GM13976 (cell line): ENCODE measurements at places on chromosomes 5 and 9.

- no peak for DNase-seq
These were observed 76.3 kb downstream of the ZNF608 start for GRCh38 chr5:124669956-124670721.

GRCh38 chr5:107858324-107858723, 187.6 kb upstream of the EFNA5 start:
- DNase-seq = no peak

- DNase-seq = no peak
These were observed 2.7 kb upstream of the IRF1 start for GRCh38 chr5:132493241-132493640.

- no peak for DNase-seq
These were observed 73.4 kb downstream of the PHF2 start for GRCh38 chr9:93649610-93650261.

DNA sequence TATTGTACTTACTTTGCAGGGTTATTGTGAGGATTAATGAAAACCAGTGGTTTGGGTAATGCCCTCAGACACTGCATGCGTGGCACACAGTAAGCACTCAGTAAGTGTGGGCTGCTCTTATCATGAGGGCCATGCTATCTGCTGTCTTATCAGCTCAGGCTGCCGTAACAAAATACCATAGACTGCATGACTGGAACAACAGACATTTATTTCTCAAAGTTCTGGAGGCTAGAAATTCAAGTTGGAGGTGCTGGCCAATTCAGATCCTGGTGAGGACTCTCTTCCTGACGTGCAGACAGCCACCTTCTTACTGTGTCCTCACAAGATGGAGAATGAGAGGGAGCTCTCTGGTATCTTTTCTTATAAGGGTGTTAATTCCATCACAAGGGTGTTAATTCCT, 23.9 kb upstream of the SH3PXD2B start:
- no peak for DNase-seq

GRCh38 chr9:129455151-129455995, 165.5 kb downstream of the C9orf50 start:
- DNase-seq = no peak

DNA sequence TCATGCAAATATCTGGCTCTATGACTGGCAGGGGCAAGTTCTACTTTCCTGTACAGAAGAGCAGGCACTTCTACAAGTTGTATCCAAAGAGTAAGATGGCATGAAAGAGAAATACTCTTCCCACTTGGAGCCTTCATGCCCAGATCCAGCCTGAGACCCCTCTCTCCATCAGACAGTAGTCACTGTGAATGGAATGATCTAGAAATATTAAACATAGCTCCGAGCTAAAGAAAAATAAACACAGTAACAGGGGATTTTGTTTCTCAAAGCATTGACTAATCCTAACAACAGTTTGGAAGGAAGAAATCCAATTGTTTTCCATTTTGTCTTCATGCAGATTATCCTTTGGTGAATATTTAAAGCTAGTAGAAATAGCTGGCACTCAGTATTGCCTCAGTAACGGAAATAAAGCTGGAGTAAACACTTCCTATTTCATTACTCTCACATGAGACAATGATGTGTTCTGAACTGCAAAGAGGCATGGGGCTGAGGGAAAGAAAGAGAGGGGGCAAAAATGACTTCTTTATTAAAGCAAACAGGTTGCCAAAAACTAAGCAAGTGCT, 100.0 kb downstream of the SEMA5A start:
- no peak for DNase-seq

DNA sequence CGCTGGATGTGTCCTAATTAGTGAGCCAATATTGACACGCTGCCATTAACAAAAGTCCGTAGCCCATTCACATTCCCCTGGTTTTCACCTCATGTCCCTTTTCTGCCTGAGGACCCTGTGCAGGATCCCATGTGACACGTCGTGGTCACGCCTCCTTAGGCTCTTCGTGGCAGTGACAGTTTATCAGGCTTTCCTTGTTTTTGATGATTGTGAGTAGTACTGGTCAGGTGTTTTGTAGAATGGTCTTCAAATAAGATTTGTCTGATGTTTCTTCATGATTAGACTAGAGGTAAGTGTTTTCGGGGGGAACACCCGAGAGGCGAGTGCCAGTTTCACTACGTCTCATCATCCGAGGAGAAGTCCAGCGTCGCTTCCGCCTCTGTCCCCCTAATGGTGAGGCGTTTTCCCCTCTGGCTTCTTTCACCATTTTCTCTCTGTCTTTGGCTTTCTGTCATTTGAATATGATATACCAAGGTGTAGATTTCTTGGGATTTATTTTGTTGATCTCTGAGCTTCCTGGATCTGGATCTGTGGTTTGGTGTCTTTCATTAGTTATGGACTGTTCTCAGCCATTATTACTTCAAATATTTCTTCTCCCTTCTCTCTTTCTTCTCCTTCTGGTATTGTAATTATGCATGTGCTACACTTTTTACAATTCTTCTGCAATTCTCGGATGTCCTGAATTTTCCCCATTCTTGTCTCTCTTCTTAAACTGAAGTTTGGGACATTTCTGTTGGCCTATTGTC, 57.3 kb downstream of the TRIP13 start:
- DNase-seq = no peak

GRCh38 chr9:108786322-108786721, 69.5 kb downstream of the ACTL7B start:
- DNase-seq = no peak

DNA sequence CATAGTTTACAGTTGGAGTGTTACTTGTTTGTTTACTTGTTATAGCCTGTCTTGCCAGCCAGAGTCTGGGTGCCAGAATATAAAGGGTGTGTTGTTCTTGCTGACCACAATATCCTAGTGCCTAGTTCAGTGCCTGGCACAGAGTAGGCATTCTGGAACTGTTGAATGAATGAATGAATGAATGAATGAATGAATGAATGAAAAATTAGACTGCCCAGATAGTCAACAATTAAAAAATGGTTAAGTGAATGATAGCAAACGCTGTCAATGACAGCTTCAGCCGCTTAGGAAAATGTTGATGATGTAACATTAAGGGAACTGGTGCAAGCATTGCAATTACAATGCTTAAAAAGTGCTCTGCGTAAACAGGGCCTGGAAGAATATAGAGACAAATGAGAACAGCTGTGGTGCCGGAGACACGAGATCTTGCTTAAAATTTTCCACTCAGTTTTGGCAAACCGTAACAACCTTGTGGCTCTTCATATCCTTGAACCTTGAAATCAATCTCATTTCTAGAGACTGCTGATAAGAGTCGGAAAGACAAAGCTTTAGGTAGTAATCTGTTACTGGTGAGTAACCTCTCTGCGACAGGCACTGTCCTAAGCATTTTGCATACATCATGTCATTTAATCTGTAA, 4.7 kb upstream of the TTLL11 start:
- no peak for DNase-seq

- DNase-seq = no peak
These were observed 50.1 kb upstream of the PWWP2A start for GRCh38 chr5:160169326-160169725.

GRCh38 chr5:9515436-9515835, 30.4 kb downstream of the SEMA5A start:
- DNase-seq = no peak

DNA sequence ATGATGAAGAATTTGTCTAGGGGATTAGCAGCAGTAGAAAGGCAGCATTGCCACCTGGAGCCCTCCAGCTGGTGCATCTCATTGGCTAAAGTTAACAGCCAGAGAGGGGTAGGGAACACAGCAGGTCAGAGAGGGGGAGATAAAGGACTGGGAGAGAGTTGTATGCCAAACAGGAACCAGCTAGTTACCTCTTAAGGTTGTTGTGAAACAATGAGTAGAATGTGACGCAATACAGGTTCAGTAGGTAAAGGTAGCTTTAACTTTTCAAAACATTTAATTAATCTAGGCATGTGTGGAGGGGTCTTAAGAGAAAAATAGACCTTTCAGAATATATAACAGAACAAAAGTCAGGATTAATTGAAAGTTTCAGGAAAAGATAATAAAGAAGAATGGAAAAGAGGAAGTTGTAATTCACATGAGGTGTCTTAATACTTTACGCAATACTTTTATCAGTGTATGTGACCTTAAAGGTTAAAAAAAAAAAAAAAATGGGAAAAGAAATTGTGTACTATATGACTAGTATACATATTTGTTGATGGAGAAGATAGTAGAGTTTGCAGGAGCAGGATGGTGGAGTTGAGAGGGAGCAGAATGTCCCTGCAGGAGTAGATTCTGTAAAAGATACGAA, 14.3 kb downstream of the FBXO38 start:
- DNase-seq = no peak
